Stimulated activated CD8-positive, alpha-beta memory T cell treated with anti-CD3 and anti-CD28 coated beads, Interleukin-15, amount 100 ng/mL, for 24 hours (primary cell): ENCODE measurements at places on chromosomes 4 and X.
A peak's percentile ranks its signal among the peaks of the same experiment; 100 is the strongest.

DNA sequence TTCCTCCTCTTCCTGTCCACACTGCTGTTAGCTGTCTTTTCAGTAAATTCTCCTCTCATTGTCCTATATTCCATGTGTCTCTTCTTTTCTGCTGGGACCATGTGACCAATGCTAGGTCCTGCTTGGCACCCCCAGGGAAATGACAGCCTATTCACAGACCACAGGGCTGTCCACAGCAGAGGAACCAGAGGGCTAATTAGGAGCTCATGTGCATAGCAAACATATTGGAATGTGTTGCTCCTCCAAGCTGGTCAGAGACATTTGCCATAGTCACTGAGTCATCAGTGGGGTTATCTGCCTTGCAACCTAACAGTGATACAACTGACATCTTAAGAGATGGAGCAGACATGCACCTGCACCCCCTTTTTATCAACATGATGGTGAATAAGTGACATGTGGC is 67.9 kb upstream of the PUDP start:
- no peak for DNase-seq

- no peak for DNase-seq
Measured at GRCh38 chr4:8282134-8282641, 12.6 kb downstream of the HTRA3 start.

DNA sequence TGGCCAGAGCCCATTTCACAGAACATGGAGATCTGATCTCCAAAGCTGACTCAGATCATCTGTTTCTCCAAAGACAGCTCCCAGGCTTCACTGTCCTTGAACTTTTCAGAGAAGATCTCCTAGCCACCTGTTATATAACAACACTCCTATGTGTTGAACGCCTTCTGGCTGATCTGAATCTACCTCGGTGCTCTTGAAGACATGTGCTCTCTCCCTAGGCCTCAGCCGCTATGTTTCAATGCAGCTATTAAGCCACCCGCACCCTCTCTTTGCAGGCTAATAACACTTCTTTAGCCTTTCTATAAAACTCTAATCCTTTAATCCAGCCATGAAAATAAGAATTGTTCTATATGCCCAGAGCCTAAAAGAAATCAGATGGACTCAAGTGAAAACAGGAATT is 34.9 kb downstream of the SEL1L3 start:
- no peak for DNase-seq

GRCh38 chr4:16117164-16117563 is 33.3 kb upstream of the PROM1 start:
- DNase-seq = no peak

- no peak for DNase-seq
Measured at GRCh38 chr4:8383016-8383415, 57.5 kb downstream of the ACOX3 start.

- peak; percentile 26 for DNase-seq
Measured at GRCh38 chr4:87219632-87220093, 755 bp downstream of the KLHL8 start.

DNA sequence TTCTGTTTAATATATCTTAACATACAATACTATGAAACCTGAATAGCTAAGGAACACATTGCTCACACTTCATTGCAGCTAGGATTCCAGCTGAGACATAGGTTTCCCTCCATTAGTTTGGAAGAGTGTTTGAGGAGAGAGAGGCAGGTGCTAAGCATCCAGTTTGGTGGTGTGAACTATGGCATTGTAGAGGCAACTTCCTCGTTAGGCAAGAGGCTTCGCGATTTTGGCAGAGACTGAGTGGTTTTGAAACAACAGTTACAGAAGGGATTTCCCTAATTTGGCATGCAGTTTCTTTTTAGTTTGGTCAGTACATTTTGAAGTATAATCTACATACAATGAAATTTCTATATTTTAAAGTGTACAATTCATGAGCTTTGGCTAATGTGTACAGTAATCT is 117.1 kb upstream of the BMP3 start:
- no peak for DNase-seq

DNA sequence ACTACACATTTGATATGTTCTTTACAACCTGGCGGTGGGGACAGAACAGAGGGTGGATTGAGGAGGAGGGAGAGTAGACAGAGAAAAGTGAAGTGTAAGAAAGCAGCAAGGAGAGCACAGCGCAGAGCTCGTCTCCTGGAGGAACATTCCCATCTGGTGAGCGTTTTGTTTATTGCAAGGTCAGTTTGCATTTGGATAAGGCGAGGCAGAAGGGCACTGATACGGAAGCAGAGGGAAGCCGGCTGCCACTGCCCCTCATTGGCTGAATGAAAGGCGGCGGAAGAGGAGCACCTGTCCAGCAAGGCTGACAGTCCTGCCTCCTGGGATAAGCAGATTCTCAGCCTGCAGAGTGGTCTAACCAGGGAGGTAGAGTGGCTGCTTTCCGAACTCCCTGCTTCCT is 83.2 kb downstream of the GPR143 start:
- DNase-seq = no peak

- no peak for DNase-seq
Measured at GRCh38 chr4:1648962-1649361, 35.2 kb downstream of the FAM53A start.

DNA sequence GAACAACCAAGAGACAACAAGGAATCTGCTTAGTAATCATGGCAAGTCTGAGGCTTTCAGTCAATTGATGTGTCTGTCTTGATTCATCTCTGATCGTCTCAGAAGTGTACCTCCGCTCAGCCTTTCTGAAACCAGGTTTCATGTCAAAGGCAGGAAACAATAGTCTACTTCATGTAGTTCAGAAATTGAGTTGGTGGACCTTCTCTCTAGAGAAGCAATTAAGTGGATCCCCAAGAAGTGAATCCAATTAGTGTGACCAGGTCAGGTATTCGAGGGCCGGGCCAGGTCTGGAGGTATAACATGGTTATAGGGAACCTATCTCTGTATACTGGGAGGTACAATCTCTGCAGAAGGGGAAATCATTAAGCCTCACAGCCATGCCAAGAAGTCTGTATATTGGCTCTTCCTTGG is 32.0 kb downstream of the DAPP1 start:
- no peak for DNase-seq

GRCh38 chr4:7805533-7806337 is 133.9 kb downstream of the AFAP1 start:
- DNase-seq = no peak

- no peak for DNase-seq
Measured at GRCh38 chr4:82217986-82218715, 155.6 kb downstream of the HNRNPD start.

- DNase-seq = no peak
Measured at GRCh38 chrX:1606496-1606895, 8.4 kb upstream of the ASMT start.

- no peak for DNase-seq
Measured at GRCh38 chr4:116229420-116229819, 856.0 kb downstream of the TRAM1L1 start.

DNA sequence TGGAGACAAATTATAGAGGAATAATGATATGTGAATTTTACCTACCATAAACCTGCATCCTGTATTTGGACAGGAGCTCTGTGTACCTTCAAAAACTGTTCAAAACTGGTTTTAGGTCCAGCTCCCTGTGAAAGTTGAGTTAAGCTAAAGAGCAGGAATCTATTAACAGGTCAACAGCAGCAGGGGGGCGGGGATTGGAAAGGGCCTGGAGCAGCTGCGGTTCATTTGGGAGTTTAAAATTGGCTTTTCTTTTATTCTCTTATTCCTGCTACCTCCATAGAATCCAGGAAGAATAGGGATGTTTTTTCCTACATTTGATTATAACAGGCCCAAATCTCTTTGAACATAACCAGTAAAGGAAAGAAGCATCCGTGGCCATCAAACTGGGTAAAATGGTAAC is 23.8 kb downstream of the SHROOM3 start:
- no peak for DNase-seq

- no peak for DNase-seq
Measured at GRCh38 chr4:163380703-163381102, 37.0 kb downstream of the NPY5R start.

DNA sequence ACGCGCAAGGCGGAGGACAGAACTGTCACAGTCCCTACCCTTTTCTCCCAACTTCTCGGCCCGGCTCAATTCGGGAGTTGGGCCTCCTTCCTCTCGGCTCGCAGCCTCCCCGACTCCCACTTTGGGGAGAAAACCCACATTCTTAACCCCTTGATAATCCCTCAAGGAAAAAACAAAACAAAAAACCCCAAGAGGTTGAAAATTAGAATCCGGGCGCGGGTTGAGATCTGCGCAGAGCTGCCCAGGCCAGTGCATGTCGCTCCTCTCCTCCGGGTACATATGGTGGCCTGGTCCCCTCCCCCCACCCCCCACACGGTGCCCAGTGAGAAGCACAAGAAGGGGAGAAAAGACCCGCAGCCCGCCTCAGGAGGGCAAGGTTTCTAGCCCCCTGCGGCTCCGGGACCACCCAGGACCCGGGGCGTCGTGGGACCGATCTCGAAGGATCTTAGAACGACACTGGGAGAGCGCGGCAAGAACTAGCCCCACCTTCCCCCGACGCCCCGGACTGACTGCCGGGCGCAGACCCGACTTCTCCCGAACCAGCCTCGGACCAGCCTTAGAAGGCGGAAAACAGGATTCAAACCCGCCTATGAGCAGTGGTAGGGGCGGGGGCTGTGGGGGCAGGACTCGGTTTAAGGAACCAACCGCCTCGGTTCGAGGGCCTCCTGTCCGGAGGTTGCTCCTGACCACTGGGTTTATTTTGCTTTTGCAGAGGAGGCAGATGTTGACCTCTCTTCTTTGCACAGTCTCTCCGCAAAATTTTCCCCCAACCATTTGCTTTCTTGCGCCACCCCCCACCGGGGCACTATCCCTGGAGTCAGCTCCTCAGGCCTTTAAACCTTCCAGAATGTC is 2.5 kb upstream of the PDGFRA start:
- no peak for DNase-seq

GRCh38 chr4:182853731-182854330 is 63.4 kb downstream of the DCTD start:
- DNase-seq = no peak

DNA sequence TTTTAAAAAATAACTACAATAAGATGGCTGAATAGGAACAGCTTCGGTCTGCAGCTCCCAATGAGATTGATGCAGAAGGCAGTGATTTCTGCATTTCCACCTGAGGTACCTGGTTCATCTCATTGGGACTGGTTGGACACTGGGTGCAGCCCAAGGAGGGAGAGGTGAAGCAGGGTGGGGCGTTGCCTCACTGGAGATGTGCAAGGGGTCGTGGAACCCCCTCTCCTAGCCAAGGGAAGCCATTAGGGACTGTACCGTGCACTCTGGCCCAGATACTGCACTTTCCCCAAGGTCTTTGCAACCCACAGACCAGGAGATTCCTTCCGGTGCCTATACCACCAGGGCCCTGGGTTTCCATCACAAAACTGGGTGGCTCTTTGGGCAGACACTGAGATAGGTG is 640.1 kb downstream of the IQCM start:
- DNase-seq = no peak

DNA sequence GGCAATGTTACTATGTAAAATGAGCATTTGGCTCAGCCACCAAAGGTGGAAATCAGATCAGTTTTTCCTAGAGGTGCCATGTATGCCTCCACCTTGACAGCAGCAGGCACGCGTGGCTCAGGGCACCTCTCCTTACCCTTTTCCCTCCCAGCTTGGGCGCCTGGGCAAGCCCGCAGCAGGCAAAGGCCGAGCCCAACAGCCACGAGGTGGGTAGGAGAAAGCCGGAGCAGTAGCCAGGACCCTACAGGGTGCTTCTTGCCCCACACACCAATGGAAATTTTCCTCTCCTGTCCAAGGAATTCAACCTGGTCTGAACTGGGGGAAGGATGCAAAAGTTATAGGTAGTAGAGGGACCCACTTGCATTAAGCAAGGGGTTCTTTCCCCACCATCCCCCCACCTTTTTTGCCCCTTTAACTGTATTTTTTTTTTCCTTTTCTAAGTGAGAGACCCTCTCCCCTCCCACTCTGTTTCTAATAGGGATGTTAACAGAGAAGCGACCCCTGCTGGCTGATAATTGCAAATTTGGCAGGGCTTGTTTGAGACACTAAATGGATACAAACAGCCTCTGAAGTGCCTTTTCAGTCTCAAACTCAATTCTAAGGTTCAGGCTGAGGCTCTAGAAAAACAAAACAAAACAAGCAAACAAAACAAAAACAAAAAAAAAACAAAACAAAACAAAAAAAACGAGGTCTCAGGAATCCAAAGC is 895.1 kb downstream of the PCDH18 start:
- DNase-seq = no peak

GRCh38 chr4:188409851-188410250 is 270.6 kb downstream of the TRIML1 start:
- DNase-seq = no peak

- no peak for DNase-seq
Measured at GRCh38 chrX:17081968-17082367, 135.5 kb downstream of the REPS2 start.

- no peak for DNase-seq
Measured at GRCh38 chrX:48530736-48531135, 8.8 kb upstream of the TBC1D25 start.

DNA sequence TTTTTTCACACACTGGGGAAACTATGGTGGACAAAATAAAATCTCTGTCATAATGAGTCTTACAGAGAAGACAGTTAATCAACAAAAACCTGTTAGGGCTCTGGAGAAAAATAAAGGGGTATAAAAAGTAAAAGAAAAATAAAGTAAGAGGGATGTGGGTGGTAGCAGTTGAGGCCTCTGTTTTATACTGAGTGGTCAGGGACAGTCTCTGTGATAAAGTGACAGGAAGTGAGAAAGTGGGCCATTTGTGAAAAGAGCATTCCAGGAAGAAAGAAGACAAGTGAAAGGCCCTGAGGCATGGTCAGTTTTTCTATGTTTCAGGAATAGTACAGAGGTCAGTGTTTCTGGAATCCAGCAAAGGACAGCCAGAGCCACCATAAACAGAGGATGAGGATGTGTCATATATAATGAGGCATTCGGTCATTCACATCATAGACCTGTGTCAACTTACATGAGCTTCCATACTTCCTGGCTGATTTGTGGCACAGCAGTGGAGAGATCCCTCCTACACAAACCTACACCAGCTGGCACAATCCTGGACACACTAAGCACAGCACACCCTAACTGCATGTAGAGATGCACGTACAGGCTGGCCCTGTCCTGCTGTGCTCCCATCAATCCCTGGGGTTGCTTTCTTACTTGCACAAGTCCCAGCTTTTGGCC is 64.4 kb upstream of the NAP1L5 start:
- DNase-seq = no peak

DNA sequence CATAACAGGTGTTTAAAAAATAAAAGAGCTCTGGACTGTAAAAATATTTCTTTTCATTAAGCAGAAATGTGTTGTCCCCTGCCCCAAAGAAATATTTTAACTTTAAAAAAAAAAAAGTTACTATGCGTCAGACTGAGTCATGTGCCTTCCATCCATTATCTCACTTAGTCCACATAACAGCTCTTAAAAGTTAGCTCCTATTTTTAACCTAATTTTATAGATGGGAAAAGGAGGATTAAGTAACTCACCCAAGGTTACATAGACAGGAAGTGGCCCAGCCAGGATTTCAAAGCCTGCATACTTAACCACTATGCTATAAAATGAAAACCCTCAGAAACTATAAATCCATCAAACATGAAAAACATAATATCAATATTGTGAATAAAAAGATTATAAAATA is 97.7 kb downstream of the MANBA start:
- DNase-seq = no peak
